NCI-H460 (cell line): ENCODE measurements at places on chromosomes 5 and 9. TPM values are rescaled to one million over a fixed set of nuclear protein-coding genes. Genes with fewer than 3 reads are reported as not detected.

GRCh38 chr5:10328323-10328722, 20.6 kb upstream of the CMBL start:
- no peak for DNase-seq

GRCh38 chr5:86465052-86465838, 152.5 kb upstream of the COX7C start:
- no peak for DNase-seq

Gene TIMD4
- not detected in 2 replicates for total RNA-seq

- DNase-seq = no peak
These were observed 22.3 kb upstream of the OMD start for GRCh38 chr9:92446536-92446935.

Gene GNA14
- total RNA-seq = not detected in 2 replicates

- DNase-seq = no peak
These were observed 15.5 kb upstream of the ERMP1 start for GRCh38 chr9:5848372-5848882.

Gene PCDHGA6
- 1.1 and 1.2 TPM in 2 replicates for total RNA-seq
